NAMALWA (cell line): ENCODE measurements at places on chromosomes 16 and 17.

DNA sequence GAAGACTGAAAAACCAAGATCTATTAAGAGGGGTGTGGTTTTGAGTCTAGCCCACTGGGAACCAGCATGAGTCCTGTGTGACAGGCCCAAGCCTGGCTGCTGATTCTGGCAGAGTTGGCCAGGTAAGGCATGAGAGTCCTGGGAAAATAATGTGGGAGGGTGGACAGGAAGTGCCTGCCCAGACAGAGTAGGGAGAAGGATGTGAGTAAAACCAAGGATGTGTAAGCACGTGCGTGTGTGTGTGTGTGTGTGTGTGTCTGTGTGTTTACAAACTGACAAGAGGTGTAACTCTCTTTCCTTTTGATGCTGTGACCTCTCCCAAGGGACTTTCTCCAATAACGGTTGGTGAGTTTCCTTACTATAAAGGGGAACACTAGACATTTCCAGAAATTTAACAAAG, 15.6 kb upstream of the TEX2 start:
- DNase-seq: no peak

DNA sequence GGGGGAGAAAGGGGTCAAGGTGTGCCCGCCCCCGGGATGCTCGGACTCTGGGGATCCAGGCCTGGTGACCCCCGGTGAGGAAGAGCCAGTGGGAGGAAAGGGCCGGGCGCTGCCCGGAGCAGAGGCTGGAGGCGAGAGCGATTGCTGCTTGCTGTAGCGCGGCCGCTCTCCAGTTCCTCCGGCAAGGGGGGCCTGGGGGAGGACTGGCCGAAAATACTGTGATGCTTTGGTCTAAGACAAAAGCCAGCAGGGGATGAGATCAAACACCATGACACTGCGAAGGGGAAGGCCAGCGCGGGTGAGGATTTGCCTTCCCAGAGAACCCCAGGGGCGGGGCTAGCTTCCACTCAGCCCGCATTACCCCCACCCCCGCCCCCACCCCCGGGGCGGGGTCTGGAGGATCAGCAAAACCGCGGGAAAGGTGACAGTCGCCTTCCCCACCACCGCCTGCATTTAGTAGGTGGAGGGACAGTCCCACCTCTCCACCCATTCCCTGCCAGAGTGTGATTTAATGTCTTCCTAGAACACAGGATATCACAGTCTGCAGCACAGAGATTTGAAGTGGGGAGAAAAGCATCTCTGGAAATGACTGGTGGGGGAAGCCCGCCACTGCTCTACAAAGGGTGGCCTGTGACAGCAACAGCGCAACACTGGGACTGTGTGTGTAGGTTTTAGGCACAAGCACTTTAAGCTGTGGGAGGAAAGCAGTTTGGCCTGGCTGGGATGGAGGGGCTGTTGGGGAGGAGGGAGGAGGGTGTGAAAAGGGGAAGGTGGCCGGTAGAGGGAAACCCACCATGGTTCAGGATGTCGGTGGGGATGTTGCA, 25.7 kb downstream of the MRC2 start:
- no peak for DNase-seq

GRCh38 chr17:82678265-82678891, 20.1 kb downstream of the RAB40B start:
- DNase-seq: peak; percentile 77

- DNase-seq: no peak
These were observed 147.1 kb downstream of the PRKCA start for GRCh38 chr17:66449418-66449977.

DNA sequence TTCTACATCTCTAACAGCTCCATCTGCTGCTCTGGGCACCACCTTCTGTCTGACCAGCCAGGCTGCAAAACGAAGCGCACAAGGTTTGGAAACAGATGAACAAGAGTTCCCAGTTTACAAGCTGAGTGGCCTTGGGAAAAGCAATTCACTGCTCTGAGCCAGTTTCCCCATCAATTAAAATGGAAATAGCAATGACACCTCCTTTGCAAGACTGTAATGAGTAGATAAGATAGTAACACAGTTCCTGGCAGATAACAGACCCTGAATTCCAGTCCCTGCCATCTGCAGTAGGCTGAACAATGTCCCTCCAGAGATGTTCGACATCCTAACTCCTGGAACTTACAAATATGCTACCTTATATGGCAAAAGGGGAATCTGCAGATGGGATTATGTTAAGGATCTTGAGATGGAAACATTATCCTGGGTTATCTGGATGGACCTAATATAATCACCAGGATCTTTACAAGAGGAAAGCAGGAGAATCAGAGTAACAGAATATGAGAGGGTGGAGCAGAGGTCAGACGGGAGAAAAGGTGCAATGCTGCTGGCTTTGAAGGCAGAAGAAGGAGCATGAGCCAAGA, 27.9 kb downstream of the CPPED1 start:
- no peak for DNase-seq

DNA sequence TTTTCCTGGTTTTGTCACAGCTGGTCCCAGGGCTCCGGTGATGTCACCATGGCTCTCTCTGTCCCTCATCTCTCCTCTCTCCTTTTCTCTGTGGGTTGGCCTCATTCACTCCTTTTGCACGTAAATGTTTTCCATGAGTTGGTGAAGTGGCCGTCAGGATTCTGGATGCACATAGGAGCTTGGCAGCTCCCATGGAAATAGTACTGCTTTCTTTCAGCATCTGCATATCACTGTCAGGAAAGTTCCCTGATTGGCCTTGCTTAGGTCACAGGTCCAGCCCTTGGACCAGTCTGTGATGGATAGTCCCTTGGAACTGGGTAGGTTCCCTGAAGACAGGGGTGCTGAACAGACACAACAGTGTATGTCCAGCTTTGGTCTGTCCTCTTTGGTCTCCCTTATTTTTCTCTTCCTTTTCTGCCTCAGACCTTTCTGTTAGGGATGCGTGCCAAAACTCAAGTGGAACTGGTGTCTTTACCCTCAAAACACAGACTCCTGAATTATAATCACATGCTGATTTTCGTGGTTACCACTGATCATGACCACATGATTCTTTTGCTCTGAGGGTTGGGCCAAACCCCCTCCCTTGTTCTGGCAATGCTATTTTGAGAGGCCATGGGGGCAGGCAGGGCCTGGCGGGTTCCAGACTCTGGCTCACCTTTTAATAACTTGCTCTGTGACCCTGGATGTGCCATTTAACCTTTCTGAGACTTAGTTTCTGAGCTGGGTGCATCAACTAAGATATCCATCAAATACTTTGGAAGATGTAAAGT, 99.0 kb downstream of the MSI2 start:
- DNase-seq: peak; percentile 59

DNA sequence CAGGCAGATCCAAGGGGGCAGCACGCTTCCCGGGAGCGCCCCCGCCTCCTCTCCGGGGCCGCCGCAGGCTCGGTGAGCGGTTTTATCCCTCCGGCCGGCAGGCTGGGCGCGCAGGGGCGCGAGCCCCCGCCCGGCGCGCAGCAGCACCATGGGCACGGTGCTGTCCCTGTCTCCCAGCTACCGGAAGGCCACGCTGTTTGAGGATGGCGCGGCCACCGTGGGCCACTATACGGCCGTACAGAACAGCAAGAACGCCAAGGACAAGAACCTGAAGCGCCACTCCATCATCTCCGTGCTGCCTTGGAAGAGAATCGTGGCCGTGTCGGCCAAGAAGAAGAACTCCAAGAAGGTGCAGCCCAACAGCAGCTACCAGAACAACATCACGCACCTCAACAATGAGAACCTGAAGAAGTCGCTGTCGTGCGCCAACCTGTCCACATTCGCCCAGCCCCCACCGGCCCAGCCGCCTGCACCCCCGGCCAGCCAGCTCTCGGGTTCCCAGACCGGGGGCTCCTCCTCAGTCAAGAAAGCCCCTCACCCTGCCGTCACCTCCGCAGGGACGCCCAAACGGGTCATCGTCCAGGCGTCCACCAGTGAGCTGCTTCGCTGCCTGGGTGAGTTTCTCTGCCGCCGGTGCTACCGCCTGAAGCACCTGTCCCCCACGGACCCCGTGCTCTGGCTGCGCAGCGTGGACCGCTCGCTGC, 832 bp downstream of the CDK5R1 start:
- DNase-seq: no peak

GRCh38 chr17:18141210-18141803, 32.8 kb downstream of the MYO15A start:
- peak; percentile 64 for DNase-seq

DNA sequence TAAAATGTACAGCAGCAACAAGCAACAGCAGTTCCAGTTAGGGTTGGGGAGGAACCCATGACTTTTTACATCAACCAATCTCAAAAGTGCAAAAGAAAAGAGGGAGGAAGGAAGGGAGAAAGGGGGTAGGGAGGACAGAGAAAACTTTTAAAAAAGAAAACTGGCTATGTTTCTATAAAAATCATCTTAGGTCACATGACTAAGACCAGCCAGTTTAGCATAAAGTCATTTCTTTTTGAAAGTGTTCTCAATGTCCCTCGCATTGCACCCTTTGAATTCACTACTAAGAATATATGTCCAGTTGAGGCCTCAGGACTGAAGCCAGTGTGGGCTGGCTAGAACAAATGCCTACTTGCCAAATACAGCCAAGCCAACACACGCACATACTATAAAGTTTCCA, 28.9 kb downstream of the DCUN1D3 start:
- DNase-seq: no peak

DNA sequence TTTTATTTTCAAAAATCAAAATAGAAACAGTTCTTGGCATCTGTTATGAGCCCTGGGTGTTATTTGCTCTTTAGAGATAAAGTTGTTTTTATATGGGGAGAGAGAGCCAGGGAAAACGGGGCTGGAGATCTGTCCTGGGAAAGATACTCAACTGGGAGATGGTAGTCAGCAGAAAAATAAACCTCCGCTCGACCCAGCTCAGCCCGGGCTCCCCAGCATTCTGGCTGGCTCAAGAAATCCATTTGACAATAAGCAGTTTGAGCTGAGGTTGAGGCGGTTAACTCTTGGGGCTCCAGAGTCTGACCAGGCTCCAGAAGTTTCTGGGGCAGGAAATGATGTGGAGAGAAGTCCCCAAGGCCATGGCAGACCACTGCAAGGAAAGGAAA, 151.9 kb downstream of the IRX5 start:
- DNase-seq: no peak

DNA sequence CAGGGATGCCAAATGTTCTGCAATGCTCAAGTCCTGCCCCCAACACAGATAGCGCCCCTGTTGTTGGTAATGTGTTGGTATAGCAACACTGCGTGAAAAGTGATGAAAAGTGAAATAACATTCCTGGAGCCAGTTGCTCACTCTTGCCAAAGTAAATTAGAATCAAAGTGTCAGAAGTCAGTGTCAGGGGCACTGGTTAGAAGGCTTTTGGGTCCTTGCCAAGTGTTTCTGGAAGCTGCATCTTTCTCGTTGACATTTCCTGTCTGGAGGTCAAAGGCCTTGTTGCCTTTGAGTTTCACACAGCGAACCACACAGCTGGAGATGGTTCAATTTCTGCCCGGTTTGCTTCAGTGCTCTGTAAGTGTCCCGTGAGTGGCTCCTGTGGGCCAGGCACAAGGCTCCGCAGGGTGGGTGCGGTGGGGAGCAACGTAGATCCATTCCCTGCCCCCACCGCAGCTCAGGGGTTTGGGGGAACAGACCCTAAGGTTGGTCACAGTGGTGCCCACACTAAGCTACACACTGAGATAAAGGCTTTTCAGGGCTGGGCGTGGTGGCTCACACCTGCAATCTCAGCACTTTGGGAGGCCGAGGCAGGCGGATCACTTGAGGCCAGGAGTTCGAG, 3.6 kb upstream of the SLC16A5 start:
- DNase-seq: no peak

GRCh38 chr17:3894911-3895343, 2.1 kb upstream of the CAMKK1 start:
- no peak for DNase-seq

- DNase-seq: no peak
These were observed 5.7 kb upstream of the WSB1 start for GRCh38 chr17:27288183-27288582.

- DNase-seq: no peak
These were observed 9.7 kb upstream of the NXPH3 start for GRCh38 chr17:49565948-49566491.

GRCh38 chr16:66477028-66477515, 50.0 kb downstream of the BEAN1 start:
- no peak for DNase-seq

DNA sequence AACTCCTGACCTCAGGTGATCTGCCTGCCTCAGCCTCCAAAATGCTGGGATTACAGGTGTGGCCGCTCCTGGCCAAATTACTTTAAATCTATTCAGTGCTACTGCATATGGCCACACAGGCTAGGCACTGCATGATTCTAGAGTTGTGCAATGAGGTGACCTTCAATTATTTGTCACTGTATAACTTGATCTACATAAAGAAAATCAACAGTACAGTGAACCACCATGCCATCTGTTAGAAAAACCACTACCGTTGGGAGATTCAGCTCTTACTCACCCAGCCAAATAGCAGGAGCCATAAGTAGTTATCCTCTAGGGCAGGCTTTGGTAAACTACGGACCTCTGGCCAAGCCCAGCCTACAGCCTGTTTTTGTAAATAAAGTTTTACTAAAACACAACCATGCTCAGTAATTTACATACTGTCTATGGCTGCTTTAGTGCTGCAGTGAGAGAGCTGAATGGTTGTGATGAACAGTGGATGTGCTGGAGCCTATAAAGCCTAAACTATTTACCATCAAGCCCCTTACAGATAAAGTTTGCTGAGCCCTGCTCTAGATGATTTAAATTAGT, 40.7 kb upstream of the TANC2 start:
- no peak for DNase-seq

DNA sequence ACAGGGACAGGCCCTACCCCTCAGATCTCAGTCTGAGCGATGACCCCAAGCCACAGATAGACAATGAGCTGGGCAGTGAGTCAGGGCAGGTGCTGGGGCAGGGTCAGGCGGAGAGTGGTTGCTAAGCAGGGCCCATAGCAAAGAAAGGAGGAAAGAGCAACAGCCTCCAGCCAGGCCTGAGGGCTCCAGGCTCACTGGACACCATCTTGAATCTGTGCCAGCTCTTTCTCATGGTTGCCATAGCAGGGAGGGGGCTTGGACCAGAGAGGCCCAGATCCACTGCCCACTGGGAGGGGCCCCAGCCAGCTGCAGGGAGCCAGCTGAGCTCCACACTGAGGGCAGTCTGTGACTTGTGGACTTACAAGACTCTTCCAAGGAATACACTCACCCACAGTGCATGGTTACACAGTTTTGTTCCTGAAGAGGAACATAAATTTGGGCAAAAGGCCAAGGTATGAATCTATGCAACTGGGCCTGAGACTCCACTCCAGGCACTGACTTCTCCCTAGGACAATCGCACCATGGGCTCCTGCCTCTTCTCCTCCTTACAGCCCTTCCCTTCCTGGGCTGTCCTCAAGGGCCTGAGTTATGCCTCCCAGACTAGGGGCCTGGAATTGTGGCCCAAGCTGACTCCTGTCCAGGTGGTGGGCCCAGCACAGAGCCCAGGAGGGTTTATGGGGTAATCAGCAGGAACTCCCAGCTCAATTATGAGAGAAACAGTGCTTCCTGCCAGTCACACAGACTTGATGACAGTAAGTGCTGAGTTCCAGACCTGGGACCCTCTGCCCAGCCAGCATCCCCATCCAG, 59.9 kb downstream of the BEAN1 start:
- DNase-seq: no peak

GRCh38 chr16:57255686-57256415, 10.8 kb downstream of the ARL2BP start:
- no peak for DNase-seq

- DNase-seq: no peak
These were observed 143.7 kb downstream of the PRKCB start for GRCh38 chr16:23979441-23979840.
